H1 (cell line): ENCODE measurements at places on chromosomes 3 and 15.

DNA sequence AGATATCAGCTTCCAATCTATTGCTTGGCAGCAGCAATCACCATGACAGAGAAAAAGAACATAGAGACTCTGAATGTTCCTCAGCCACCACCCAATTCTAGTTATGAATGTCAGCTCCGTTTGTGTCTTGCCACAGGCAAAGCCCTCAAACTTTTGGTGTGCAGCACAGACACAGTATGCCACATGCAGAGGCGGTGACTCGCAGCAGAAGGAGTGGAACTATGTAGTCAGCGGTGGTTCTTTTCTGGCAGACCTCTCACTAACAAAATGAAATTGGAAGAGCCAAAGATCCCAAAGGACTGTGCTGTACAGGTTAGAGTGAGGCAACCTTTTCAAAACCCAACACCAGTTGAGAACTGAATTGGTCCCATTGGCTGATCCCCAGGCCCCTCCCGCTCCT, 220.9 kb downstream of the SLC9A9 start:
- DNase-seq: no peak

DNA sequence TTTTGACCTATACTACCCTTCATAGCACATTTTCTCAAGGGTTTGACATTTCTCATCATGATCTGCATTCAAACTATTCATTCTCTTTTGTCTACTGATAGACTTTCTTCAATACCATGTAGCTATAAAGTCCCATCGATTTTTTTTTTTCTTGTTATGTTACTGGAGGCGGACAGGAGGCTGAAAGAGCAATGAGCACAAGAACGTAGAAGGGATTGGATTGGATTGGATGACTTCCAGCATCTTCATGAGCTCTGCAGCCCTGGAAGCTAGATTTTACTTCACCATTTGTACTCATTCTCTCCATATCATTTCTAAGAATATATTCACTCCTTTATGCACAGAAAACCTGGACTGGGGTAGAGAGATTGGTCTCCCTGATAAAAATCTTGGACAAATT, 43.2 kb downstream of the DUT start:
- no peak for DNase-seq

DNA sequence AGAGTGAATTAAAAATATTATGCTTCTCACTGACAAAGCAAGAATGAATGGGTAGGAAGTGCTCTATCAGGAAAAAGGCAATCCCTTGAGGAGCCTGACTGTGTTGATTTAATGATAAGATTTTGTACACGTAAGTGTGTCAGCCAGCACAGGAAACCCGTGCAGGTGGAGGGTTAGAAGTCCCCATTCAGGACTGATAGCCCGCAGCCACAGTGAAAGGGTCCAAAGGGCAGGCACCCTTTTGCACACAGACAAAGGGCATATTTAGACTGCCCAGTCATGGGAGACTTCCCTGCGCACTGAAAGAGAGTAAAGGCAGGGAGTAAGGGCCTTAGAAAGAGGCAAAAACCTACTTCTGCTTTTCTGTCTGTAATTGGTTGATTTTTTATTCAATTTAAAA, 26.4 kb upstream of the SKIL start:
- DNase-seq: peak; percentile 29

DNA sequence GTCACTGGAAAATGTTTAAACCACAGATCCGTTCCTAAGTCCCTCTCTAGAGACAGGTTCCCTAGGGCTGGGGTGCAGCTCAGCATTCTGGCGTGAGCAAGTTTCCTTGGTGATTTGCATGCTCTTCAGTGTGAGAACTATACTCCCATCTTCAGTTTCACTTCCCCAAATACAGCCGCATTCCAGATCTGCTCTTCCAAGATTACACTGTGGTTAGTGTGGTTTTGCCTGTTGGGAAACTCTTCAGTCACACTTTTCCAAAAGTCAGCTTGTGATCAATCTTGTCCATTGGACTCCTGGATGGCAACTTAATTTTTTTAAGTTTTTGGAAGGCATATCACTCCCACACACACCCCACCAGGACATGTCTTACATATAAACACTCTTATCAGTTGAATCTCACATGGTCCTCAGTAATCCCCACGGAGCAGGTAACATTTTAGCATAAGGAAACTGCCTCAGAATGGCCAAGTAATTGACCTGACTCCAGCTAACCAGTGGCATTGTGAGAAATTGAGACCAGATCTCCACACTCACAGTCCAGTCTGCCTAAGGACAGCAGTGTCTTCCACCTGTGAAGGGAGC, 33.5 kb upstream of the PTPN23 start:
- no peak for DNase-seq

GRCh38 chr15:92438471-92438870, 44.8 kb downstream of the ST8SIA2 start:
- DNase-seq: no peak

- no peak for DNase-seq
Measured at GRCh38 chr15:97959724-97960363, 659 bp upstream of the ARRDC4 start.

GRCh38 chr3:169931747-169932520, 20.6 kb downstream of the SAMD7 start:
- DNase-seq: no peak

GRCh38 chr15:25057574-25057973, 102.8 kb downstream of the SNRPN start:
- no peak for DNase-seq

DNA sequence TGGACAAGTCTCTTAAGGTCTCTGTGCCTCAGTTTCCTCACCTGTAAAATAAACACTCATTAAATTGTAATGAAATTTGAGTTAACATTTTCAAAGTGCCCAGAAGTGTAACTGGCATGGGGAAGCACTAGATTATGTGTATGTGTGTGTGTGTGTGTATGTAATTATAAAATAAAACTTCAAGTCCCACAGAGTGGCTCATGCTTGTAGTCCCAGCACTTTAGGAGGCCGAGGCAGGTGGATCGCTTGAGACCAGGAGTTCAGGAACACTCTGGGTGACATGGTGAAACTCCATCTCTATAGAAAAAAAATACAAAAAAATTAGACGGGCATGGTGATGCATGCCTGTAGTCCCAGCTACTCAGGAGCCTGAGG, 403.4 kb downstream of the IL5RA start:
- DNase-seq: no peak

DNA sequence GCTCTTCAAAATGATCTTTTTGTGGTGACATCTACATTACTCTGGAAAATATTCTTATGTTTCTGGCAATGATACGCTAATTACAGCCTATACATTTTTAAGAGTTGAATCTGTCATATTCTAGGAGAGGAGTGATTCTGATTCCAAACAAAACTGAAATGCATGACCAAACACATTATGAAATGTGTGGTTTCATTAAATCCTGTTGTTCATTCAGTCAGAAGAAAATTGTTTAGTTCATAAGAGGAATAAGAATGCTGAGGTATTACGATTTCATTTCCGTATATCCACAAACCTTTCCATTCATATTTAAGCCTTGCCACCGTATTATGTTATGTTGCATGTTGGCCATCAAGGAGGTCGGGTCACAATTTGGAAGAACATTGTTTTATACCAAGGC, 345.1 kb downstream of the FEZF2 start:
- no peak for DNase-seq

DNA sequence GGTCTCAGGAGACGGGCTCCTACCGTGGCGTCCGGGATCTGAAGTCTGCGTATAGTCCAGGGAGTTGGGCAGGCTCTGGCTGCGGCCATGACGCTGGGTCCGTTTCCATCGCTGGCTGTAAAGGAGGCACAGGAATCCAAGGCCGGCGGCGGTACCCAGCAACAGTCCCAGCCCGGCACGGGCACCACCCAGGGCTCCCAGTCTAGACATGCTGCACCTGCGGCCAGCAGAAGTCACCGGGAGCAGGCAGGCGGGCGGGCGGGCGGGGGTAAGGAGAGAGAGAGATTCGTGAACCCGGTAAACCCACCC, 526 bp downstream of the RMDN3 start:
- DNase-seq: no peak

DNA sequence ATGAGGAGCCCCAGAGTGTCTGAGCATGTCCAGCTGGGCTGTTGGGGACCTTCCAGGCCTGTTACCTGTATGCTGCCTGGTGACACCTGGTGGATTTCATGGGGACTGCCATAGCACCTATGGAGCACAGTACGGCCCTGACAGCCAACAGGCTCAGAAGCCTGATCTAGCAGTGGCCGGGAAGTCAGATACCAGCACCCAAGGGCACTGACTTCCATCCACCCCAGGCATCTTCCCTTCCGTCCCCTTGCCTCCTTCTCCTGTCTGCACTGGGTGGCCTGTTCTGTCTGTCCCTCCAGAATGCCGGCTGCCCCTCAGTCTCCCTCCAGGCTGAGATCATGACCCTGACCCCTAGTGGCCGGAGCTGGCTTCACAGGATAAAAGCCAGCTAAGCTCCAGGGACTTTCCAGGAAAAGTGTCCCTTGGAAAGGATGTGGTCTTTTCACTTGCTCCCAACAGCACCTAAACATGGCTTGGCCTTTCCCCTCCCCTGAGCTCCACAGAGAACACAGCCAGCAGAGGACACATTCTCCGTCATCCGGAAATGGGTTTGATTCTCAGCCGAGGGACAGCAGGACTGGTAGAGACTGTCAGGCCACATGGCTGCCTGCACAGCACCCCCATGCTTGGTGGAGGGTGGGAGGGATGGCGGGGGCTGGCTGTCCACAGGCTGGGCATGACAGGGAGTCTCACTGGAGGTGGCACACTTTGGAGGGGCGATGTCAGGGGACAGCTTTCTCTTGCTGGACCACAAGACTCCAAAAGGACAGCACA, 9.5 kb downstream of the RPS17 start:
- DNase-seq: peak; percentile 96
